H9 (cell line): ENCODE measurements at places on chromosomes 2 and 18. TPM values are rescaled to one million over a fixed set of nuclear protein-coding genes. Genes with fewer than 3 reads are reported as not detected.

DNA sequence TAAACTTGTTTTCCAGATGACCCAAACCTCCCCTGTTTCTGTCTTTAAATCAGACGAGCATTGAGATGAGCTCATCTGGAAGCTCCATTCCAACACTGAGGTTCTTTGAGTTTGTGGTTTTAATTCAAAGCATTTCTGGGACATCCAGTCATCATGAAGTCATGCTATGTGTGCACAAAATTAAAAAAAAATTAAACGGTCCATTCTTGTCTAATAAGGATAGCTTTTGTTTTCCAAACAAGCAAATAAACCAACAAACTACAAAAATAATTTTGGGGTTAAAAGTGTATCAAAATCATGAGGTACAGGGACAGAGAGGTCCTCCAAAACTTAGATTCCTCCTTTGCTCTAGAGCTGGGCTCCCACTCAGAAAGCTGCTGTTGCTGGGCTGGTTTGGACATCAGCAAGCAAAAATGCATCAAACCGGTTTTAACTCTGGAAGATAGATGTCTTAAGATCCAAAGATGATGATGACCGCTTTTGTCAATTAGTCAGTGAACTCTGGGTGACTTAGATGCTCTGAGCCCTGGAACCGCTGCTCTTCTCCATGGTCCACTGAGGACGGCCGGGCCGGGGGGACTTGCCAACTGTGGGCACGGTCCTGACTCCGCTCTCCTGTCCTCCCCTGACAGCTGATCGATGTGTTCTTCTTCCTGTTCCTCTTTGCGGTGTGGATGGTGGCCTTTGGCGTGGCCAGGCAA is 65.4 kb downstream of the TRPM8 start:
- no peaks in the 10 kb centered on the region for H3K4me1 ChIP-seq
- 0 out of 2 replicates have a peak, but pooled peaks cover 4% of the 10 kb centered on the region for H3K36me3 ChIP-seq
- no peak overlapping the region for H3K27ac ChIP-seq
- DNase-seq, result no peak

GRCh38 chr2:15760232-15760910 is 168.7 kb downstream of the DDX1 start:
- H3K4me1 ChIP-seq, result no peaks in the 10 kb centered on the region
- no peak overlapping the region for H3K27ac ChIP-seq
- no peaks in the 10 kb centered on the region for H3K36me3 ChIP-seq
- peak; percentile 10 for DNase-seq
- no peak overlapping the region for H3K4me3 ChIP-seq
- no peaks in the 10 kb centered on the region for H3K27me3 ChIP-seq

Gene SLC11A1
- 0.04 and 0.11 TPM in 2 replicates for total RNA-seq

- H3K4me1 ChIP-seq, result no peaks in the 10 kb centered on the region
- peaks cover 22% of the 10 kb centered on the region; the same call in 1 of the 2 replicates for H3K36me3 ChIP-seq
- no peak overlapping the region for H3K4me3 ChIP-seq
- no peak overlapping the region for H3K27ac ChIP-seq
Measured at GRCh38 chr2:42256505-42256904, 87.4 kb downstream of the EML4 start.

DNA sequence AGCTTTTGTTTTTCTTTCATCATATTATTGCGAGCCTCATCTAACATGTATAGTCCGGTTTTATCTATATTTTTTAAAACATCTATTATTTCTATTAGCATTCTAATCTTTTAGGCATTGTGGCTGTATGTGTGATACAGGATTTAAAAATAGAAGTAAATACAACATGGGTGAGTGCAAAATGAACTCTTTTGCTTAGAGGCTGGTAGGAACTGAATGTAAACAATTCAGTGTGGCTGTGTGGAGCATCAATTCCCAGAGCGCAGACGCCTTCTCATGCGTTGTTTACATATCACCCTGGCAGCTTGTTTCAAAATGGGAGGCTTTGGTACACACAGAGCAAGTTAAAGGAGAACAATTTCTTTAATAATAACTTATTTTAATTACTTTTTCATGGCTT is 836 bp downstream of the DTNA start:
- H3K27me3 ChIP-seq, result no peaks in the 10 kb centered on the region
- H3K4me1 ChIP-seq, result peaks cover 5% of the 10 kb centered on the region; the same call in 1 of the 2 replicates
- H3K27ac ChIP-seq, result no peak overlapping the region
- DNase-seq, result no peak

Gene PTPN2
- total RNA-seq, result 46.1 and 48.7 TPM in 2 replicates
